ENCODE measurements at places on chromosomes 1 and 21.

DNA sequence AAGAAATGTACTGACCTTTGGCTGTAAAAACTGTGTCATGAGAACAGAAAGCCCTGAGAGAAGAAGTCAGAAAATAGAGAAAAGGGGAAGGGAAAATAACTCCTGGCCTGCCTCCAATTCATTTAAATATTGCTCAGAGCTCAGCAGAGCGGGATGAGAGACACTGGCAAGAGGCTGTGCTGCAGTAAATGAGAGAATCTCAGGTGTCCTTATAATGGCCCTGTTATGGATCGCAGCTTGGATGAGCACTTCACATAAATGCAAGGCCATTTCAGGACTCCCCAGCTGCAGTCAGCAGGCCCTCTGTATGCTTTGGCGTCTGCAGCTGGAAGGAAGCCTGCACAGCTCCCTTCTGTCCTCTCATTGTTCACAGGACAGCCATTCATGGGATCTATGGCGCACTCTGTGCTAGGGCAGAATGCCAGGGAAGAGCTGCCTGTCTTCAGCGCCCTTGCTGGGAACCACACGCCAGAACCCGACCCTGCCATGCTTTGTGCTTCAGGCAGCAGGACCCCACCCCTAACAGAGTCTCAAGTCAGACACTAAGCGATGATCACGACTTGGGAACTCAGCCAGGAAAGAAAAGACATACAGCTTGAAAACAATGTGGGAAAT is 20.7 kb upstream of the ABCB10 start:
- no peak for DNase-seq

GRCh38 chr1:52368383-52369172 is 2.6 kb upstream of the CC2D1B start:
- peak; percentile 48 for DNase-seq

GRCh38 chr1:93694039-93694438 is 12.4 kb upstream of the BCAR3 start:
- no peak for DNase-seq

- no peak for DNase-seq
These were observed 735 bp upstream of the YTHDF2 start for GRCh38 chr1:28735961-28736449.

DNA sequence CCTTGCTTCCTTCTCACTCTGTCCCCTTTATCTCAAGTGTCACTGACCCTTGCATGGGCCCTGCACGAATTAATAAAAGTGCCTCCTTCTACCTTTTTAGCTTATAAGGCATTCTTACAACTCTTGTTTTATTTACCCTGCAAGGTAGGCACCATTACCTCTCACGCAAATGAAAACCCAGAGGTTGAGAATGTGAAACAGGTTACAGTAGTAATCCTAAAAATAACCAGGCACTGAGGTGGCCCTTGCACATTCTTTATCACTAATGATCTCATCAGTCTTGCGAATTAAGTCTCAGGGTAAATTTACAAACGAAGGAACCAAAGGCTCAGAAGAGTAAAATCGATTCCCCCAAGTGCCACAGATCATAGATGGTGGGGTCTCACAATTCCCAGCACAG is 3.7 kb downstream of the GLIS1 start:
- no peak for DNase-seq

DNA sequence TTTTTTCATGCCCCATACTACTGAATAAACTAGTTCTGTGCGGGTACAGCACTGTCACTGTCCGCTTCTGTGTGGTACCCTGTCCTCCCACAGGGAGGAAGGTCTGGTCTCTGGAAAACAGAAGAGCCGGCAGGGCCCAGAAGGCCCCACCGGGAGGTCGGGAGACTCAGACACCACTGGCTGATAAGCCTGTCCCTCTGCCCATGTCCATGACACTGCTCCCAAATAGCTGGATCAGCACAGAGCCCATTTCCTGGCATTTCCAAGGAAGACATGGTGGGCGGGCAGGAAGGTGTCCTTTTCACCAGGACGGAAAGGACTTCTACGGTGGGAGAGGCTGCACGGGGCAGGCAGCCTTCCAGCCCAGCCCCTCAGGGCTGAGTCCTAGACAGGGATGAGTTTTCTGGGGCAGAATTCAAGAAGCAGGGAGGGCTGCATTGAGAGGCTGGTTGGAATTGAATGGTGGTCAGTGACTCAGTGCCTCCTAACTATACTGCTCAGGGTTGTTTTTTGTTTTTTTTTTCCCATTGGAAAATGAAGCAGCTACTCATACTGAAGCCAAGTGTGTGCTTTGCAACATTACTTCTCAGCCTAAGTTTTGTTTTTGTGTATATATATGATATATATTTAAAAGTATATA is 7.1 kb downstream of the PSRC1 start:
- DNase-seq = no peak

GRCh38 chr1:150073516-150073915 is 5.9 kb downstream of the VPS45 start:
- DNase-seq = no peak

DNA sequence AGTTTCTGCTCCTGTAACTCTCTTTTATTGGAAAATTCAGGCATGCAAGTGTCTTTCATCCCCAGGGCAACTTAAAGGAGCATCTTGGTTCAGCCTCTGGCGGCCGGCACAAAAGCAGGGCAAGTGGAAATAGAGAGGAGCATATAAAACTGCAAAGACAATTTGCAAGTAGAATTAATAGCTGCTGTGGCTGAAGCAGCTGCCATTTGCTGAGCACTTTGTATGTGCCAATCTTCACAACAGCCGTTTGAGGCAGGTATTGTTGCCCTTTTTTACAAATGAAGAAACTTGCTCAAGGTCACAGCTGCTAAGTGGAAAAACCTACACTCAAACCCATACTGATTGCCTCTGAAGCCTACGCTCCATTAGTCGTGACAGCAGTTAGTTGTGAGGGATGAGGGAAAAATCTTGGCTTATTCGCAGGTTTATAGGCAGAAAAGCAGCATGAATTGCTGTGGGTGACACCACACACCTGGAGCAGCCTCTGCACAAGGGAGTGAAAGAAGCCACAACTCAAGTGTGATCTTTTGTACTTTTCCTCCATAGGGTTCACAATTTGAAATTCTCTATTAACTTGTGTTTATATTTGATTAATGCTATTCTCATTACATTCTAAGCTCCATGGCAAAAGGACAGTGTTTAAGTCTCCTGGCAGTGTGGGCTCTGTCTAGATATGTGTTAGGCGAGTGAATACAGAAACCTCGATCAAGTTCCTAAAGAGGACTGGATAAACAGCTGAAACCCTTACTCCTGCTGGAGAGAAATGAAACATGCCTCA is 99.0 kb upstream of the BEND5 start:
- DNase-seq = no peak

DNA sequence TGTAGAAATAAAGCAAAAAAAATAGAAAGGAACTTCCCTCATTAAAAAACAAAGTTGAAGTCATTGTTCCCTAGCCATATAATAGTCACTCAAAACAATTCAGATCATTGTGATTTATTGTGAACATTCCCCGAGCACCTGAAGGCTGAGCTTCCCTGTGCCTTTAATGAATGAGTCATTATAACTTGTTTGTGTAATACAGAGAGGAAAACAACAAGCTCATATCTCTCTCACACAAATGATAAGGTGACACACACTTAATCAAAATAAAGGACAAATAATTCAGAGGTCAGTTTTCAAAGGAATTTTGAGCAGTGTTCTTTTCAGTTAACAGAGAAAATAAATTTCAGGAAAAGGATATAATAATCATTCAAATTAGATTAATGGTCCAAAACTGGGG is 326.2 kb downstream of the DUSP10 start:
- no peak for DNase-seq

- no peak for DNase-seq
These were observed 102.1 kb upstream of the ADAR start for GRCh38 chr1:154710106-154710505.

DNA sequence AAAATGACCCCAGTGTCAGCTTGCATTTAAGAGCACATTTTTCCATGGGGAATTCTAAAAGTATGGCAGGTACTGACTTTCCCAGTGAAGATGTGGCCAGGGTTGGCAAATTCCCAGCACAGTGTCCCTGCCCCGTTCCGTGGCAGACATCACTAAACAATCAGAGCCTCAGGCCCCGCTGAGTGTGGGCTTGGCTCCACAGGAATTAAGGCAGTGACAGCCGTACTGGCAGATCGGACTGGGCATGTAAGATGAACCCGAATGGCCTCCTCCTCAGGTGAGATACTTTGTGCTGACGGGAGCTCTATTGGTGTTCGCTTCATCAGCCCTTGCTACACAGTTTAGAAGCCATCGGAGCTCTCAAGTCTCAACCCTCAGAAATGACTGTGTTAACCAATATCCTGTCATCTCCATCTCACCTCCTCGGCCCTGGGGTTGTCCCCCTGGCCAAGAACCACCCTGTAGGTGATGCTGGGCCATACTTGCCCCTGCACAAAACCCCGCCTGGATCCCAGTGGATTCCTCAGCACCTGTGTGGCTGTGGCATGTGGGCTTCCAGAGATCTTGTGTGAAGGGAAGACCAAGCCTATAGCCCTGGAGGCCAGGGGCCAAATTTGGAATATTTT is 29.0 kb upstream of the ABCG1 start:
- no peak for DNase-seq

- DNase-seq = peak; percentile 15
These were observed 9.4 kb upstream of the FMO3 start for GRCh38 chr1:171081314-171081753.

DNA sequence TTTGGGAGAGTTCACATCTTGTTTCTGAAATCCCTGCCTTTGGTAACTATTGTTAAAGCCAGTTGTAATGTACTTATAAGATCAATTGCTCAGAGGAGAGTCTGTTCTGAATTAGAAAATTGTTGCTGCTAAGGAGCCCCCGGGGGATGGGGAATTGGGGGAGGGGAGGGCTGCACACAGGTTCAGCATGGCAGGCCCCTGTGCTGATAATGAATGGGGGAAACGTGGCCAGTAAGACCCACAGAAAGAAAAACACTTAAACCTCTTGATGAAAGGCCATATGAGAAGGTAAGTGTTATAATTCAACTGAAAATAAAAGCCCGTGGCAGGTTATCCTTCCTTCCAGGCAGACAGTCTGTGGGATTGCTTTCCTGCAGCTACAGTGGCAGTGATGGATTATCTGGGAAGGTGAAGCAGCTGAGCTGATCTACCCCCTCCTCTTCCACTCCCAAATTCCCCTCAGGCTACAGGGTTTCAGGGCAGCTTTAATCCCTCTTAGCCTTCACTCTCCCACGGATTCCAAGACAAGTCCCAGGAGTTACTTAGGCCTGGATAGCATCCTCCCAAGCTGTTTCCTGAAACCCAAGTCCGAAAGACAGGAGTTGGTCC is 398.8 kb downstream of the TBX15 start:
- DNase-seq = no peak

DNA sequence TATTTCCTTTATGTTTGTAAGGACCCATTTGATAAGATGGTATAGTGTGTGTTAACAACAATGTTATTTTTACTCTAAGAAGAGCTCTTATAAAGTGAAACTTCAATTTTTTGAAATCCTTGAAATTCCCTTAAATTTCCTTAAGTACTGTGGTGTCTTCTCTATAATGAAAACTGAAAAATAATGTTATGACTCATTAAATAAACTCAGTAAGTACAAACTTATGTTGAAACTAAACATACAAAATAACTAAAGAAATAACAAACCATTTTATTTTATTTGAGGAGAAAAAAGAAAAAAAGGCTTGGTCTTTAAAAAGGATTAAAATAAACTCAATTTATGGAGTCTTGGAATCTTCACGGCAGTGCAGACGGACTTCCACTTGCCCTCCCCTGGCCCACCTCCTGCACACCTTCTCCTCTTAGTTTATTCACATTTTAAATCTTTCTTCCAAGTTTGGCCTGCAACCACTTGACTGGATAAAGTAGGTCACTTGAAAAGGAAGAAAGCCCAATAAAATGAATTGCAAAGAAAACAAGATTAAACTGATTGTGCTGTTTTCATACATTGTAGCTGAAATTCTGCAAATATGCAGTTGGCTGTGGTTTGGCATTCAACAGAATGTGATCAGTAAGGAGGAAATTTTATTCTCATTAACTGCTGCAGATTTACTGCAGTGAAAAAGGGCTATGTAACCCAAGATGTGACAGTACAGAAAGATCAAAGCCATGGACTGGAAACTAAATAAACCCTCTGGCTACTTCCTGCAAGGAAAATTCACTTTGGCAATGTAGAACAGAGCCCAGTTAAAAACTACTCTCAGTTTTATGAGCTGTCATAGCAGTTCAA is 48.5 kb upstream of the SCYL3 start:
- no peak for DNase-seq

- no peak for DNase-seq
These were observed 21.1 kb downstream of the TMEM51 start for GRCh38 chr1:15174615-15174983.

All from HCT116 (cell line).